ENCODE measurements at places on chromosomes 3 and 15.

GRCh38 chr3:180804916-180805315 lies 107.6 kb upstream of the FXR1 start:
- DNase-seq: no peak

DNA sequence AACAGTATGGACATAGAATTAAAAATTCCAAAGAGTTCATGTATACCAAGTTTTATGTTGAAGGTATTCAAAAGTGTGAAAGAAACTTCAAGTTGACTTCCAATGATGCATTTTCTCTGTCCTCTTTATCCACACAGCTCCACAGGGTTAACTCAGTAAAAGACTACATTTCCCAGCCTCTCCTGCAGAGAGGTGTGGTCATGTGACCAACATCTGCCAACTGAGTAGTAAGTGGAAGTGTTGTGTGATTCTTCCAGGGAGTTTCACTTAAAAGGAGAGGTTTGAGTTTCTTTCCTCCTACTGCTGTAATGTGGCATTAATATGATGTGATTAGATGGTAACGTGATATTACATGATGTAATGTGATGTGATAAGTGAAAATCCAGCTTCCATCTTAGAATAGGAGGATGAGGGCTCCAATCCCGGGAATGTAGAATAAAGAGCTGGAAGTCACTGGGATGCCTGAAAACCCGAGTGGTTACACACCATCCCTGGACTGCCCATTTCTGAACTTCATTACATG lies 280.6 kb downstream of the ARRDC4 start:
- DNase-seq: no peak

DNA sequence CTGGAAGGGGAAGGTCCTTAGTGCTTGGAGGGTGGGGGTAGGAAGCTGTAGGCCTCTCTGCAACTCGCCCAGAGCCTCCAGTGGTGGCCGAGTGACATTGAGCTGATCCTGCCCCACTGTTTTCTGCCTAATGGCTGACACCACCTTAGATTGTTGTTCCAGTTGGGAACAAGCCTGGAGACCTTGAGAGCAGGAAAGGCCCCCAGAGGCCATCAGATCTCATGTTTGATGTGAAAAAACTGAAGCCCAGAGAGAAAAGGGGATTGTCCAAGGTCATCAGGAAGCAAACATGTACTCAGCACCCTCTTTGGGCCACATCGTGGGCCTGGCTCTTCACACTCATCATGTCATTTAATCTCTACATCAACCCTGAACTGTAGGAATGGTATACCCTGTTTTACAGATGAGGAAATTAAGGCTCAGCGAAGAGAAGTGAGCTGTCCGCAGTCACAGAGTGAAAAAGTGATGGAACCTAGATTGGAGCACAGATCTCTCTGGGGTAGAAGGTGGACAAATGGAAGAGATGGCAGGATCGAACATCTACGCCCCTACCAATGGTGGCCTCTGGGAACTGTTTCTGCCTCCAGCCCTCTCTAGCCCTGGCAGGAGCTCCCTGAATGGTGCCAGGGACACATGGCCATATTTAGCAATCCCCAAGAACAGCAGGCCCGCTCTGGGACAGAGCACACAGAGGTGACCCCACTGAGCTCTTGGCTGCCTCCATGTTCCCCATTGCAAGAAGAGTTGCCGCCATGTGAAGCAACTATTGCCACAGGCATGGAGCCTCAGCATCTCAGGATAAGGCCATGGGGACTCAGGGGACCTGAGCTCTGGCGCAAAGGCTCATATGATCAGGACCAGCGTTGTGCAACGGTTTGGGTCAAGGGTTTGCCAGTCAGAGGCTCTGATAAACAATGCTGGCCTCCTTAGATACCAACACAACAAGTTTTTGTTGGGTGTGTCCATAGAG lies 31.6 kb upstream of the TSEN2 start:
- DNase-seq: no peak

- DNase-seq: no peak
Observed at GRCh38 chr3:130480736-130481135, 36.2 kb upstream of the COL6A6 start.

GRCh38 chr15:66719471-66719870 lies 17.4 kb downstream of the SMAD6 start:
- DNase-seq: no peak

DNA sequence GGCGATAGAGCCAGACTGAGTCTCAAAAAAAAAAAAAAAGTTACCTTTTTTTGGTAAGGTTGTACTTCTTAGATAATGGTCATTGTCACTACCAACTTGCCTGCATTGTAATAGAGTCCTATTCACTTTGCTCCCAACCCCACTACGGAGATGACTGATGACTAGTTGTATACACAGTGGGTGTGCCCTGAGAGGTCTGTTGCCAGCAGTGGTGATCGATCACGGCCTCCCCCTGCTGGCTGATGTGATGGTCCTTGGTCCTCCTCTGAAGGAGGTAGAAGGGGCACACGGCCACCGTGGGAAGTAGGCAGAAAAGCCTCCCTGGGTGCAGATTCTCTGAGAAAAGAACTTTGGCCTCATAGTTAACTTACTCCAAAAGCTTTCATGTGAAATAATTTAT lies 10.7 kb downstream of the GCNT3 start:
- DNase-seq: peak; percentile 30

GRCh38 chr3:56321892-56322291 lies 146.4 kb downstream of the ERC2 start:
- DNase-seq: no peak

DNA sequence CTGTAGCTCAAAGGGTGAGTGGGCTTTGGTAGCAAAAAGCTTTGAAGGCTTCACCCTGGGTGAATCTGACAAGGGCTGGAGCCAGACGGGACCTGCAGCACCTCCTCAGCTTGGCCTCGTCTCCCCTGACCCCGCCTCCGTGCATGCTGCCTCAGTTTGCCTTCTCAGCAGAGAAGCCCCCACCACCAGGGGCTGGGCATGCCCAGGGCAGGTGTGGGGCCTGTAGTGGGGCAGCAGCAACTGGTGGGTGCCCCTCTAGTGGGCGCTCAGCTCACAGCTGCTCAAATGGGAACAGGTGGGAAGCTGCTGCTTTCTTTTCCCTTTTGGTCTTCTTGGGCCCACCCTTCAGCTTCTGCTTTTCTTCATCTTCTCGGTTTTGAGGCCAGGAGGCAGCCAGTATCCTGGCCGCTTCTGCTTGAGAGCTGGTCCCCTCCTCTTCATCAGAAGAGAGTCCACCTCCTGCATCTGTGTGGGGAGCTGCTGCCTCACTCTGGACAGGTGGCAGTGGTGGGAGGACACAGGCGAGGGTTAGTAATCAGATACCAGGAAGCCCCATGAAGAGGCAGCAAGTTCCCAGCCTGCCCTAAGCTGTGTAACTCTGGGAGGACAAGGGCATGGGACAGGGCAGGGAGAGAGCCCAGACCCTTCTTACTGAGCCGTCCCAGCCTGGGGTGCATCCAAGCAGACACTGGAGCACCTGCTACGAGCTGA lies 21.0 kb downstream of the TMEM43 start:
- DNase-seq: no peak

All from activated CD4-positive, alpha-beta T cell treated with anti-CD3 and anti-CD28 coated beads for 24 hours (primary cell).